ENCODE measurements at places on chromosomes 16 and 17.

DNA sequence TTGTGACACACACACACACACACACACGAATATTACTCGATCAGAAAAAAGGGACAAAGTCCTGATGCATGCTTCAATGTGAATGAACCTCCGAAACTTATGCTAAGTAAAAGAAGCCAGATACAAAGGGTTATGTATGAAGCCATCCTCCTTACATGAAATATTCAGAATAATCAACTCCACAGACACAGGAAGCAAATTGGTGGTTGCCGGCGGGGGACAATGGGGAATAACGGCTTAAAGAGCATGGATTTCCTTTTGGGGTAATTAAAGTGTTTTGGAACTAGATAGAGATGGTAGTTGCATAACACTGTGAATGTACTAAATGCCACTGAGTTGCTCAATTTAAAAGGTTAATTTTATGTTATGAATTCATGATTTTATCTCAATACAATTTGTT, 8.1 kb upstream of the CACNG5 start:
- DNase-seq = no peak

DNA sequence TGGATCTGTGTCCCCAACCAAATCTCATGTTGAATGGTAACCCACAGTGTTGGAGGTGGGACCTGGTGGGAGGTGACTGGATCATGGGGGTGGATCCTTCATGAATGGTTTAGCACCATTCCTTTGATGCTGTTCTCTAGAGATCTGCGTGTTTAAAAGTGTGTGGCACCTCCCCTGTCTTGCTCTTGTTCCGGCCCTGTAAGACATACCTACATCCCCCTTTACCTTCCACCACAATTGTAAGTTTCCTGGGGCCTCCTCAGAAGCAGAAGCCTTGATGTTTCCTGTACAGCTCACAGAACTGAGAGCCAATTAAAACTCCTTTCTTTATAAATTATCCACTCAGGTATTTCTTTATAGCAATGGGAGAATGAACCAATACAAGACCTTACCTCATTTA, 257.7 kb downstream of the XYLT1 start:
- no peak for DNase-seq

GRCh38 chr17:57009737-57010445, 32.0 kb downstream of the SCPEP1 start:
- DNase-seq = peak; percentile 92

- DNase-seq = no peak
Observed at GRCh38 chr17:81246679-81247338, 7.7 kb downstream of the NDUFAF8 start.

- no peak for DNase-seq
Observed at GRCh38 chr17:82936768-82937171, 96.9 kb upstream of the ZNF750 start.

- DNase-seq = no peak
Observed at GRCh38 chr16:51655249-51655648, 504.2 kb upstream of the SALL1 start.

DNA sequence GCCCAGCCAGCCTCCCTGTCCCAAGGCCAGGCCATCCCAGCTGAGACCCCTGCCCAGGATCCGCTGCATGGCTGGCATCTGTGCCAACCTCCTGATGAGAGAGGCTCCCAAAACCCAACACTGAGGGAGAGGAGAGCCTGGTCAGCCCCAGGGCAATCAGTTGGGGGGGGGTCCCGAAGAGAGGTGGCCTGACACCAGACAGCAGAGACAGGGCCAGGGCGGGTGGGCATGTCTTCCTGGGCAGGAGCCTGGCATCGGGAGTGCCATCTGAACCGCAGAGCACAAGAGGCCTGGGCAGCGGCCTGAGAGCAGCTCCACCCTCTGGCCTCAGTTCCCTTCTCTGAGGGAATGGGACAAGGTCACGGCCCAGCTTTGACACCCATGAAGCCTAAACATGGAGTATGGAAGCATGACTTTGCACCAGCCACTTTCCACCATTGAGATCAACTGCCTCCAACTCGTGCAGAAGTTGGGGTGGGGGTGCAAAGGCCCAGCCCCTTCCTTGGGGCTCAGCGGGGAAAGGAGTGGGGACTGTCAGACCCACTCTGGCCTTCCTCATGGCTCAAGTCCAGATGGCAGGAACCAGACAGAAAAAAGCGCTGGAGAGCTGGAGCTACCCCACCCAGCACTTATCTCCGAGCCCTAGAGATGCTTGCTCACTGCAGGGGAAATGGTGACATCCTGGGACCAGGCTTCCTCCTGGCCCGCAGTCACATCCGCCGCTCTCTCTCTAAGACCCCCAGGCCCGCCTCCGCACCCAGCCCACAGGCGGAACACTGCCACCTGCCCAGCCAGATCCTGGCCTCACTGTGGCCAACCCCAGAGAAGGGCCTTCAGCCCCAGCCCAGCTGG, 9.7 kb downstream of the RHBDF2 start:
- DNase-seq = no peak

Measured in GM23338 (cell line).